CD4-positive, alpha-beta T cell treated with Interleukin-15 for 1 hour (primary cell): ENCODE measurements at places on chromosomes 12 and 14.

GRCh38 chr12:116906285-116906684 is 4.5 kb upstream of the FBXW8 start:
- DNase-seq = no peak

- DNase-seq = peak; percentile 10
These were observed 216.6 kb upstream of the C14orf180 start for GRCh38 chr14:104362761-104363605.

DNA sequence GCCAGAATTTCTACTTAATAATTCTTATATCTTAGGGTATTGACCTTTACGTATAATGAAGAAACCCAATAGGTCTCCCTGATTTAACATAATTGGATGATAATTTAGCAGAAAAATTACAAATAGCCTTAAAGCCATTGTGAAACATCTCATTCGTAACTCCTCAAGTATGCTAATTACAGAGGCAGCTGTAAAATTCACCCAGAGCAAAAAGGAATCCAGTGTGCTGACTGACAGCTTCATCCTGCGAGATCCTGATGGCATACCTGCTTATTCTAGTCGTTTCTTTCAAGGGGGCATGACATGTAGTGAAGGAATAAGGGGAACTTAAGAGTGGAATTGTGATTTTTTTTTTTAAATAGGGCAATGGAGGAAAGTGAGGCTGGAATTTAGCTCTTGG is 291.5 kb downstream of the FUT8 start:
- no peak for DNase-seq

DNA sequence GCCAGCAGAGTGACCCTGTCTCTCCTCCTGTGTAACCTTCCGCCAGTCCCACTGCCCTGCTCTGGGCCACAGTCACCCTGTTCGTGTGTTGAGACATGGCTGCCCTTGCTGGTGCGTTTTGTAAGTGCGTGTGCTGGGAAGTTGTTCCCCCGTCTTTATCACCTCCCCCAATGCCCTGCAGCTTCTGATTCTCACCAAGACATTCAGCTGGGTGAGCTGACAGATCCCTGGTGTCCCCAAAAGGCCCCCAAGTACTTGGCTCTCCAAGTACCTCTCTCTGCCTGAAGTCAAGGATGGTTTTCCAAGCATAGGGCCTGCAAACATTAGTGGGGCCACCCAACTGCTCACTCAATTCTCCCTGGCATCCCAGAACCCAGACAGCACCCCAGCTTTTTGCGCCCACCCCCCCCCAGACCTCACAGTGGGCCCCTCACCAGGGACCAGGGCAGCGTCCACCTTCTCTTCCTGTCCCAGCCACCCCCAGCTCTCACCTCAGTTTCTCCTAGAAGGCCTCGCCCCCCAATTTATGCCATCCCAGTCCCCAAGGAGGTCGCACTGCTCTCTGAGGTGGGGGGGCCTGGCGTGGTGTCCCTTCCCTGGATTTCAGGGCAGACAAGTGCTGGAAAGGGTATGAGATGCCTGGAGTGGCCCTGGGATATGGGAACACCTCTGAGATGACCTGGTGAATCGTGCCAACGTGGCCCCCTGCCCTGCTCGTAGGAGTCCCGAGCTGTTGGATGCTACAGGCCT is 51.8 kb upstream of the EML1 start:
- no peak for DNase-seq

- no peak for DNase-seq
These were observed 39.5 kb upstream of the HIF1A start for GRCh38 chr14:61655777-61656176.

DNA sequence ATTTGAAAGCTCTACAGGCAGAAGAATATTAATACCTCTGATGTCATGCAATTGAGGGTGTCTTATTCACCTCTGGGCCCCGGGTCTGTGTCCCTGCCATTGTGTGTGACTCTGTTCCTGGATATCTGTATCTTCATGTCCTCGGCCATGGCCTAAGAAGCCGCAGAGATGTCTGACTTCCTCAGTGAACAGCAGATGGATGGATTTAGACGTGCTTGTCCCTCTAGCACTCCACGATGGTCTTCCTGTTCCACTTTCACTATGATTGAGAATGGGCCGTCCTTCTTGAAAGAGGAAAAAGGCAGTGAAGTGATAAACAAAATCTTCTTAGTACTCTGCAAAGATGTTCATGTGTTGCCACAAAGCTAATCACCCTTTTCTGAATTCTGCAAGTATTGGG is 217.4 kb downstream of the SLC41A2 start:
- DNase-seq = peak; percentile 53

DNA sequence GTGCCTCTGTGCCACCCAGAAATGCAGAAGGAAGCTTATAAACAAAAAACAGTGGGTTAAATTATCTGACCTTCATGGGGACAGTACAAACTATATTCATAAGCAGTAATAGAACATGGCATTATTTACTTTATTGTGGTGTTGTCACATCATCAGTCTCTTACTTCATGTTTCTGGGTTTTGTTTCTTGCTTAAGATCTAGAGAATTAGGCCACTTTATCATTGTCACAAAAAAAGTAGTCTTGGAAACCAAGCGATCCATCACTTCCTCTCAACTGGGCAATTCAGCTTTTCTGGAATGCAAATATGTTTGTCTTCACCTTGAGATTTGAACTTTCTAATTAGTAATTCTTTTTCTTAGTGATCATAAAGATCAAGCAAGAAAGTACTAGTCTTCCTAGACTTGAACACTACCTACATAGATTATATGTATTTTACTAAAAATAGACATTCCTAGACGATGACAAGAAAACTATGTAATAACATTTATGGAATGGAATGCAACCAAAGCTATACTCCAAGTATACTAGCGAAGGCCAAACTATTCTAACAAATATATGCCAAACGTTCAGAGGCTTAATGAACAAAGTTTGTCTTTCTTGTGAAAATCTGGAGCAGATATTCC is 363.4 kb downstream of the DAD1 start:
- DNase-seq = no peak

DNA sequence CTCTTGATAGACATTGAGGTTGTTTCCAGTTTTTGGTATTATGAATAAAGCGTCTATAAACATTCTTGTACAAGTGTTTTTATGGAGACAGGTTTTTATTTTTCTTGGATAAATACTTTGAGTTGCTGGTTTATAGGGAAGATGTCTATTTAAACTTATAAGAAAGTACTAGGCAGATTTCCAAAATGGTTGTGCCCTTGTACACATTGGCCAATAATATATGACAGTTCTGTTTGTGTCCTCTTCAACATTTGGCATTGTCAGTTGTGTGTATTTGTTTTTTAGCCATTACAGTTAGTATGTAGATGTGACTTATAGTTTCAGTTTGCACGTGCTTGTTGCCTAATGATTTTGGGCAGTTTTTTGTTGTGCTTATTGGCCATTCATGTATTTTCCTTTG is 42.1 kb downstream of the VRK1 start:
- DNase-seq = no peak

- DNase-seq = no peak
These were observed 153.4 kb downstream of the EFCAB11 start for GRCh38 chr14:89801136-89801535.

GRCh38 chr14:79089576-79089975 is 919.4 kb downstream of the NRXN3 start:
- DNase-seq = no peak

DNA sequence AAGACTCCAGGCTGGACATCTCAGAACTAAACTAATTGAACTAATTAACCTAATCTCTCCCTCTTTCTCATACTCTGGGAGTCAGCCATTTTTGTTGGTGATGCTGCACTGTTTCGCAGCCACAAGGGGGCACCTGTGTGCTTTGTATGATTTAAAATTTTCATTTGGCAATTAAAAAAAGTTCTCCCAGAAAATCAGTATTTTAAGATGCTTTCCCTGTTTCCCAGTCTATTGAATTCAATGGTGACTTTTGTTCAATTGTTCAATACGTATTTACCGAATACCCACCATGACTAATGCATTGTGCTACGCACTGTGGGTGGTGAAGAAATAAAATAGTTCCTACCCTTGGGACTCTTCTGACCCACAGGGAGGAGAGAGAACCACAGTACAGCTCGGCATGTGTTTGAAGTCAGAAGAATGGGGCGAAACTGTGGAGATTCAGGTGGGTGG is 63.7 kb downstream of the ZNF664 start:
- DNase-seq = peak; percentile 37

- DNase-seq = no peak
These were observed 22.2 kb downstream of the RALGAPA1 start for GRCh38 chr14:35786856-35787255.

- no peak for DNase-seq
These were observed 54.9 kb upstream of the GPR68 start for GRCh38 chr14:91299121-91300115.

DNA sequence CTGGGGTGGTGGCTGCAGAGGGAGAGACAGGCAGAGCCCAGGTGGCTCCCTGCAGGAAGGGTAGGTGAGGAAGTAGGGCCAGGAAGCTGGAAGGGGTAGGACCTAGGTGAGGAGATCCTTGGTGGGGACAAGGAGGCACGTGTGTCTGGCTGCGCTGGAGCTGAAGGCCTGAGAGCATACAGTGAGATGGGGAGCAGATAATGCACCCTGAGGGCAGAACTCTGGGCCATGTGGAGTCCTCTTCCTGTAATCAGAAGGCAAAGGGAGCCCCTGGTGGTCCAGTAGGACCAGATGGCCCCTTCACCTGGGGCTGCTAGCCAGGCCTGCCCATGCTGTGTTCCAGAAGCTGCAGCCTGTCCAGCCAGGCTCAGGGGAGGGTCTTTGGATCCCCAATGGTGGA is 15.3 kb upstream of the KRT80 start:
- peak; percentile 2 for DNase-seq

DNA sequence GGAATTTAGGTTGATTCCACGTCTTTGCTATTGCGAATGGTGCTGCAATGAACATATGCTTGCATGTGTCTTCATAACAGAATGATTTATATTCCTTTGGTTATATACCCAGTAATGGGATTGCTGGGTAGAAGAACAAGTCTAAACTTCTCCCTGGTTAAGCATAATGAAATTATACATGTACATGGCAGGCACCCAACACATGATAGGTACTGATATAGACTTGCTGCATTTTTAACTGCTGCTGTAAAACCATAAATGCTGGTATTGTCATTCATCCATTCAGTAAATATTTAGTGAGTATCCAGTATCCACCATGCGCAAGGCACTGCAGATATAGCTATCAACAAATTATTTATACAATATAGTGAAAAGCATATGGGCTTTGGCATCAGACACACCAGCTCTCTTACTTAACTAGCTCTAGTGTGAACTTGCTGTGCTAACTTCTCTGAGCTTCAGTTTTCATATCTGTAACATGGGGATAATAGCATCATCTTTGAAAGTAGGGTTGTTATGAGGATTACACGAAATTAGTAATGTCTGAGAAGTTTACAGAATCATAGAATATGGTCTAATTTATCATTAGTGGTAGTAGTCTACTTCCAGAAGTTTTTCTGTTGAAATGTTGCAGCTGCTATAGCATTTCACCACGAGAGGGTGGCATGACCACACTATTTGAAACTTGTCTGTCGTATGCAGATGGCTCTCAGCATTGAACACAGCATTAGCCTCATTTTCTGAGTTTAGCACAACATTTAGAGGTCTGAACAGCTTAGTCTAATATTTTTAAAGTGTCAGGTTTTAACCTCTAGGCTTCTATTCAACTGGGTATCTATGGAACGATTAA is 32.0 kb upstream of the SEL1L start:
- DNase-seq = no peak

- DNase-seq = no peak
These were observed 7.2 kb downstream of the DNAI7 start for GRCh38 chr12:25187781-25188180.

GRCh38 chr12:97181571-97182265 is 274.7 kb downstream of the NEDD1 start:
- no peak for DNase-seq

GRCh38 chr12:56206452-56207166 is 15.1 kb downstream of the RNF41 start:
- peak; percentile 34 for DNase-seq

DNA sequence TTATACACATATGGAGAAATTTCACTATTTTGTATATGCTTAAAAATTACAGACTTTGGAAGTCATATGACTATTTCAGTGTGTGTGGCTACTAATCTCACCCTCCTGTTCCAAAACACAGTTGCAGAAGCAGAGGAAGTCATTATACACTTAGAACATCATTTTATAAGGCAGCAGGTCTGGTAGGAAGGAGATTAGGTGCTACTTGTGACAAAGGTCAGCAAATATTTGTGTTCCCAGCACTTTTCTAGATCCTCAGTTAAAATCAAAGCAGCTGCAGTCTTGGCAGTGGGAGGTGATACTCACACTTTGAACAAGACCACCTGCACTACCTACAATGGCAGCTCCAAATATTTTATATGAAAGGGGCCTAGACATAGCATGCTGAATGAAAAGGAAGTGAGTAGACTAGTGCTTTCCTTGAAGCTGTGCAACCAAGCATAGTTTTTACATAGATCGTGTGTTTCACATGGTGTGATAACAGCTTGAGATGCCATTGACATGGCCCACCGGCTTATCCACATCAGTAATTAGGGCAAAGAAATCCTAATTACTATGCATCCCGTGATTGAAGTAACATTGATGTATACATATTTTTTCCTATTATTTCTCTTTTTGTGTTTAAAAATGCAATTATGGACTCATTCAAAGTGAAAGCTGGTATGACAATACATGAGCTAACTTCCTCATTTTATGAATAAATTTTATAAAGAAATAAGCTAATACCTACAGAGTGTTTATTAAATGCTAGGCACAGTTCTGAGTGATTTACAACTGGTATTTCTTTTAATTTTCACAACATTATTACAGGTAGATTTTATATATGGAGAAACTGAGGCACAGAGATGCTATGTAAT is 5.3 kb downstream of the GYS2 start:
- no peak for DNase-seq

DNA sequence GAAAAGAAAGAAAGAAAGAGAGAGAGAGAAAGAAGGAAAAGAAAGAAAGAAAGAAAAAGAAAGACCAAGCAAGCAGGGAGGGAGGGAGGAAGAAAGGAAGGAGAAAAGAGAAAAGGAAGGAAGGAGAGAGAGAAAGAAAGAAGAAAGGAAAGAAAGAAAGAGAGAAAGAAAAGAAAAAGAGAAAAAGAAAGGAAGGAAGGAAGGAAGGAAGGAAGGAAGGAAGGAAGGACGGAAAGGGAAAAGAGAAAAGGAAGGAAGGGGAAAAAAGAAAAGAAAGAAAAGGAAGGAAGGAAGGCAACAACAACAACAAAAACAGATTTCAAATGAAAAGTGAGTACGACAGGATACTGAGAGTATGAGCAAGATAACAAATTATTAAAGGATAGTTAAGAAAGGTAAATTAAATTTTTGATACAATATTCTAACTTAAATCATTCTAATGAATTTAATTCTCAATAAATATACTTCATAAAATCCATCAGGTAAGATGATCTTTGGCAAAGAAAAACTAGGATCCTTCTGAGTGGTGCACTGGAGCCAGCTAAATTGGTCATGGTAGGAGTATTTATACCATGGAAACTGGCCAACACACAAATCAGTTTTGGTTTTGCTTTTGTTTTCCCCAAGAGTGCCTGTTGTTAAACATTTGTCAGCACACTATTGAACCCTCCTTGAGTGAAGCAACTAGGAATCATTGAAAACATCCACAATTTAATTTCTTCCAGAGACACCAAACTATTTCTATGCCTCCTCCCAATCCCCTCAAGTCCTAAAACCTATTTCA is 56.1 kb upstream of the DYRK2 start:
- no peak for DNase-seq
